Stimulated activated CD4-positive, alpha-beta T cell treated with anti-CD3 and anti-CD28 coated beads, Interleukin-4, amount 100 ng/mL, for 24 hours (primary cell): ENCODE measurements at places on chromosomes 7 and 10.

- no peak for DNase-seq
Measured at GRCh38 chr7:105587909-105588635, 6.8 kb upstream of the EFCAB10 start.

DNA sequence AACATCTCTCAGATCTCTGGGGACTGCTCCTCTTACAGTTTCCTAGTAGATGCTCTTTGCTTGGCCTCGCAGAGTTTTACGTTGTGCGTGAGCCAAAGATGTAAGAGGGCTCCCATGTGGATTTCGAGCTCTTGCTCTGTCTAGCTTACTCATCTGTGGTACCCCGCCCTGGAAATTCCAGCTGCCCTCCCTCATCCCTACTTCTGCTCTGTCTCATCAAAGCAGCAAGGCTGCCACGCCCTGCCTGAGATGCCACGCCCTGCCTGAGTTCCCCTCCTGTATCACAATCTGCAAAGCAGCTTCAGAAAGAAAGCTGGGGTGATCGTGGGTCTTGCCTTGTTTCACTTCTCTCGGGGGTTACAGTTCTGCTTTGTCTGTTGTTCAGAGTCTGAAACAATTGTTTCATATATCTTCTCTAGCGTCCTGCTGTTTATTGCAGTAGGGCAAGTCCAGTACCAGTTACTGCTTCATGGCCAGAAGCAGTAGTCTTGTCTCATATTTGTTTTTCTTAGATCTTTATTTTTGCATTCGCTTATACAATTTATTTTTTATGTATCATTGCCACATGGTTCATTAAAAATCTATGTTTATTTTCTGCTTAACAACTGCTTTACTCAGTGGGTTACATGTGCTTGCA, 36.1 kb upstream of the CCNY start:
- no peak for DNase-seq

- no peak for DNase-seq
Measured at GRCh38 chr7:55548295-55548731, 24.0 kb downstream of the VOPP1 start.

DNA sequence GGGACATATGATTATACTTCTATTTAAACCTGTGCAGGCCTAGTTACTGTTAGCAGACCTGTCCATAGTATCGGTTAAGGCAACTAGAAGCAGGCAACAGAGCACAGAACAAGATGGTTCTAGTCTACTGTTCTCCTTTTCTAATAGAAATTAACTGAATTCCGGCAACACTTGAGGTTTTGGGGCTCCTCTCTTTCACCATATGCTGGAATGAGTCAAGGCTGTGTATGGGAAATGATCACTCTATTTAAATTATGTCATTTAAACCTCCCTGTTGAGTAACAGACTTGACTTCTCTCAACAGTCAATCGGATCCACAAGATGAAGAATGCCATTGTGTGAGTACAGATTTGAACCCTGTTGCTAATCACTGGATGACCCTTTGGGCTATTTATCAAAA, 6.2 kb upstream of the OTUD1 start:
- no peak for DNase-seq

GRCh38 chr10:102752266-102752930, 8.7 kb downstream of the WBP1L start:
- no peak for DNase-seq

- DNase-seq: no peak
Measured at GRCh38 chr10:95404462-95404858, 113.7 kb upstream of the PDLIM1 start.

DNA sequence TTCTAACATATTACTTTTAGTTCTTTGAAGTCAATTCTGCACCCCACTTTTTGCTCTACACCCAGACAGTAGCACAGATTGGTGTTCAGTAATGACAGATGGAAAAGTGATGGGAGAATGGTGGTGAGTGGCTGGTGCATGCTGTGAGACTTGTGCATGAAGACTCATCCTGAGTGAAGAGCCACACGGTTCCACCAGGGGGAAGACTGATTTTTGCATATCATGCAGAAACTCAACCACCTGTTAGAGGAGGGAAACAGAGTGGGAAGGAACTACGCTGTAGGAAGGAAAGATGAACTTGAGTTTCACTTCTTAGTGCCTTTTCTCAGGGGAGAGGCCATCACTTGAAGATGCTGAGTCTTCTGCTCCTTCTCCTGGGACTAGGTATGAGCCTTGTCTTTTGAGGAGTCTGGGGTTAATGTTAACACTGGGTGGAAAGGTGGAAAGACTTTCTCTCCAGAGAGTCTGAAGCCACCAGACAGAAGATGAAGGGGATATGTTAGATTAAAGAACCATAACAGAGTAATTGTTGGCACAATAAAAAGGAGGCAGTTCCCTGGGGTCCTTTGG, 9.3 kb upstream of the PRSS1 start:
- DNase-seq: no peak

- no peak for DNase-seq
Measured at GRCh38 chr10:129777687-129778086, 186.4 kb downstream of the EBF3 start.

GRCh38 chr7:149869291-149869650, 4.5 kb upstream of the ATP6V0E2 start:
- DNase-seq: no peak

DNA sequence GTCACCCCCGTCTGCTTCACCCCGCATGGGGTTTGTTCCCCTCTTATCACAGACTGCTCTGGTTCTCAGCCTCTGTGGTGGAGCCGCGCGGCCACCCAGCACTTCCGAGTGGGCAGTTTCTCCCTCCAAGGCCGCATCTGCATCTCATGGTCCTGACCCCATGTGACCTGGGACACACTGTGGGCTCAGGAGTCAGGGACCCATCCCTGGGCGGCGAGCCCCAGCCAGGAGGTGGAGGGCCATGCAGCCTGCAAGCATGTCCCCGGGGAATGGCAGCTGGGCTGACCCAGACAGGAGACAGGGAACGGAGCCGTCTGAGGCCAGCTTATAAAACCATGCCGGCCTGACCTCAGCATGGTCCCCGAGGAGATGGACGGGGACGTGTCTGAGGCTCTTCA, 25.2 kb upstream of the TTYH3 start:
- DNase-seq: no peak

GRCh38 chr10:10164848-10165247, 852.8 kb upstream of the CELF2 start:
- DNase-seq: no peak

DNA sequence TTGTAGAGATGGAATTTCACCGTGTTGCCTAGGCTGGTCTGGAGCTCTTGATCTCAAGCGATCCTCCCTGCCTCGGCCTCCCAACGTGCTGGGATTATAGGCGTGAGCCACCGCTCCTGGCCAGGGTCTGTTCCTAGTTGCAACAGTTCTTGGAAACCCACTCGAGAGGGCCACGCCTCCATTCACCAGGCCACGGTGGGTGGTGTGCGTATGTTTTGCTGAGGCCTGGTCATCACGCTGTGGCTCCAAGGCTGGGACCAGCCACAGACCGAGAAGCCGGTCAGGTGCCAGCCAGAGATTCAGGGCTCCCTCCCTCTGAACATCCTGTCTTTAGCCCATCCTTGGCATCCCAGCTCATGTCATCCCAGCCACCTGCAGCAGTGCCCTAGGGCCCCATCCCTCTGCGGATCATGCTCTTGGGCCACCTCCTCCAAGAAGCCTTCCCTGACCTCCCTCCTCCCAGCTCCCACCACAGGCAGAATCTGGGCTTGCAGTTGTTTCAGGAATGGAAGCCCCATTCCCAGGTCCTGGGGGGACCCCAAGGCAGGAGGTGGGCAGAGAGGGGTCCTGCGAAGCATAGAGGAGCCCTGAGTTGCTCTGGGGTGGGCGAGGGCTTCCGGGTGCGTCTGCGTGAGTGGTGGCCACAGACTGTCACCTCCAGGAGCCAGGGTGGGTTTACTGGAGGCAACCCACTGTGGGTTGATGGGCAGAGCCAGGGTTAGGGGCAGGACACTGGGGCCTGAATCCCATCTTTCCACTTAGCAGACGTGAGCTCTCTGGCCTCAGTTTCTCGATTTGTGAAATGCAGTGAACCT, 5.2 kb downstream of the LAT2 start:
- DNase-seq: no peak

DNA sequence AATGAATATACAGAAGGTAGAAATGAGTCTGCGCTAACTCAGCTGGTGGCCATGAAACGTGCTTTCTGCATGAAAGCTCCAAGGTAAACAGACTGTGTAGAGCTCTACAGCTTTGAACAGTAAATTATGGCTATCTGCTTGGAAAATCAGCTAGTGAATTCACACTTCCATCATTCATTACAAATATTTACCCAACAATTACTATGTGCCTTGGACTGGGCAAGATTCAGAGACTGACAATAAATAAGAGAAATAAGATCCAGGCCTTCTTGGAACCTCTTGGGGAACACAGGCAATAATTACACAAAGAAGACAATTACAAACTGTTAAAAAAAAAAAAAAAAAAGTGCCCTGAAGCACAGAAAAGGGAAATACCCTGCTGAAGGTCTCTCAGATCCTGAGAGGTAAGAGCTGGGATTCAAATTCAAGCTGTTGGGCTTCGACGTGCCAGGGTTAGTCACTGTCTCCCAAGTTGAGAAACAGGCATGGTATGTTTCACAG, 15.8 kb downstream of the TSPAN12 start:
- DNase-seq: no peak

DNA sequence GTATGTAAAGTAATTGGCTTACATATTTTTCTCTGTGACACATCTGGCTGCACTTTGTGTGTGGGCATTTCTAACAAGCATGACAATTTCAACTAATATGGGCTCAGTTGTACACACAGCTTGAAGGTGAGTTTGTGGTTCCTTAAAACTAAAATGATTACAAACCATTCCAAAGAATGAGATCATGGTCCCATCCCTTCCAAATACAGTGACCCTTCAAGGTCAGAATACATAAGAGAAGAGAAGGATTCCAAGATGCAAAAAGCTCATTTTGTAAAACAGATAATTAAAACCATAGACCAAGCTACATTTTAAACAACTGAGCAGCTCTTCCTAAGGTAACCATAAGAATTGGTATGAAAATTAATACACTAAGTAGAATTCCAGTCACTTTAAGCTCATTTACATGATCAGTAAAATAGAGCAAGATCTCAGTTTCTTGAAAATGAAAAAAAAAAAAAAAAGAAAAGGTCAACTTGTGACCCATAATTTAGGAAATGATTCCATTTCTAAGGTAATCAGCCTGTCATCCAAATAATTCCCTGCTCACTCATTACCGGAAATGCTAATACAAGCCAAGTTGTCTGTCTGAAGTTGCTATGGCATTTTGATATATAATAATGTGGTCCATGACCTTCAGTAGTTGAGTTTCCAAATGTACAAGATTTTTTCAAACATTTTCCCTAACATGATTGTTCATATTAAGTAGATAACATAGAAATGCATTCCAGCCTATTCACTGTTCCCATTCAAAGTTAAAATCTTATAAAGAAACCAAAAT, 688.5 kb downstream of the PARD3 start:
- DNase-seq: no peak

DNA sequence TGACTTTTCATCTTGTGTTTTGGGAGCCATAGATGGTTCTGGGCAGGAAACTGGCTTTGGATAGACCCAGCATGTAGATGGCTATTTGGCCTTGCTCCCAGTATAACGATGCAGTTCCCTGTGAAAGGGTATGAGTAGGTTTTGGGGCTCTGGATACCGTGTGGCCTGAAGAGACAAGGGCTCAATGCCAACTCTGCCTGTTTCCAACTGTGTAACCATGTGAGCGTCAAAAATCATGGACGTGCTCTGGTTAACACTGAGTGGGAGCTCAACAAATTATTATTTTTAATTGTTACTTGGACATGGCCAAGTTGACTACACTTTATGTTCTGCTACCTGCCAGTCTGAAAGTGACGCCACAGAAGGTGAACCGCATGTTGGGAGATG, 41.8 kb downstream of the EGFR start:
- DNase-seq: no peak

DNA sequence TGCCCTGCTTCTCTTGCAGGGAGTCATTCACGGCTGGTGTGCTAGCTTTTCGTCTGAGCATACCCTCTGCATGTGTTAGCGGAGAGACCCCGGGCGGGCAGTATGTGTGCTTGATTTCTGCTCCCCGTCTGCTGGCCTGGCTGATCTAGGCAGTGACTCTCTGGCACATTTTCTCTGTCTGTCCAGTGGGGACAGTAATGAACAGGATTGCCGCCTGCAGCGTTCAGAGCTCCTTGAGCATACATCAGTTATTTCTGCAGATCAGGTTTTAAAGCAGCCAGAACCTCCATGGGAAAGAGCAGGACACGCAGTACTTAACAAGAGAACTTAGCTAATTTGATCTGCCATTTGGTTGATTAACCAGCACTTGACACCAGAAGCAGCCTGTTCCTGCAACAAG, 242.5 kb downstream of the CELF2 start:
- no peak for DNase-seq

GRCh38 chr7:112989531-112989930, 97.1 kb downstream of the GPR85 start:
- no peak for DNase-seq

GRCh38 chr7:85806321-85806720, 619.5 kb upstream of the SEMA3D start:
- DNase-seq: no peak

DNA sequence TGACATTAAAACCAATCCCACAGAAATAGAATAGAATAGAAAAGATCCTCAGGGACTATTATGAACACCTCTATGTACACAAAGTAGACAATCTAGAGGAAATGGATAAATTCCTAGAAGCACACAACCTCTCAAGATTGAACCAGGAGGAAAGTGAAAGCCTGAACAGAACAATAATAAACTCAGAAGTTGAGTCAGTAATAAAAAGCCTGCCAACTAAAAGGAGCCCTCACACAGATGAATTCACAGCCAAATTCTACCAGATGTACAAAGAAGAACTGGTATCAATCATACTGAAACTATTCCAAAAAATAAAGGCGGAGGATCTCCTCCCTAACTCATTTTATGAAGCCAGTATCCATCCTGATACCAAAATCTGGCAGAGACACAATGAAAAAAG, 220.3 kb upstream of the HPS1 start:
- no peak for DNase-seq
